Stimulated activated CD8-positive, alpha-beta memory T cell treated with anti-CD3 and anti-CD28 coated beads, Interleukin-2, amount 100 ng/mL, for 1 hour (primary cell): ENCODE measurements at places on chromosomes 3 and 15.
A peak's percentile ranks its signal among the peaks of the same experiment; 100 is the strongest.

DNA sequence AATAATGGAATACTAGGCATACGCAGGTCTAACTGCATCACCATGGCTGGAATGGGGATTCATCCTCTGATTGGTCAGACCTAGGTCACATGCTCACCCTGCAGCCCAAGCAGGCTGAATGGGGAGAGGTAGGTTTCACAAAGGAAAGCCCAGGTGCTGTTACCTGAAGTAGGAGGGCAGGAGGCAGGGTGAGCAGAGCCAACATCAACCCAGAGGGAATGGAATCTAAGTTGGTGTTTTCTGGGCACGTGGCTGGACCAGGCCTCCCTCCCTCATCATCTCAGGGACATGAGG, 6.7 kb upstream of the H1-8 start:
- no peak for DNase-seq

DNA sequence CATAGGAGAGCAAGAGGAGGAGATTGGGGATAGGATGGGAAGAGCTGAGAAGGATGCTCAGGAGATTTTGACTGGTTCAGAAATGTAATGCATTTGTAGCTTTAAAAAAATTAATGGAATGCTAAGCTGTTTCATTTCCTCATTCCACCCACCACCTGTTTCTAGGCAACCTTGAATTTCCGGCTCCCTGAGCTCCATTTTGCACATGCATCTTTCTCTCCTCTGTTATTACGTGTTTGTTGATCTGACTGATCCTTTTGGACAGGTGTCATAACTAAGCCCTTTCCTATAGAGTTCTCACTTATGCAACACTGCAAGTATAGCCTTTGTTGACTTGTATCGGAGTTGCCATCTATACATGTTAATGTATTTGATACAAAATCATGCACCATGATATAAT, 4.3 kb downstream of the TMPRSS7 start:
- no peak for DNase-seq

DNA sequence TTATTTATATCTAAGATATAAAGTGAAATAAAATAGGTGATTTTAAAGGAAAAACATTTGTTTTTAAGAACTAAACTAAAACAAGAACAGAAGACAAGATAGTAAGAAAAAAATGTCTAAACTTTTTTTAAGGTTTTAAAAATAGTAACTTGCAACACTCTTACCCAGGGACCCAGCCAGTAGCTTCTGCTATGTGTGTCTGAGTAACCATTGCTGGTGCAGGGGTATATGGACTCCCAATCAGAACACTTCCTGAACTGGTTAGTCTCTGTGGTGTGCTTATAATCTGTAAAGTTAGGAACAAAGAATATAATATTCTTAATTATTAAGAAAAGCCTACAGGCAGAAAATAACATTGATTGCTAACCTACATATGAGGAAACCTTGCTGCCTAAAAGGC, 118.4 kb downstream of the ATP1B3 start:
- DNase-seq, result no peak

GRCh38 chr3:89061259-89061658, 46.2 kb upstream of the EPHA3 start:
- DNase-seq, result no peak

GRCh38 chr3:17551333-17551732, 191.1 kb downstream of the TBC1D5 start:
- no peak for DNase-seq

DNA sequence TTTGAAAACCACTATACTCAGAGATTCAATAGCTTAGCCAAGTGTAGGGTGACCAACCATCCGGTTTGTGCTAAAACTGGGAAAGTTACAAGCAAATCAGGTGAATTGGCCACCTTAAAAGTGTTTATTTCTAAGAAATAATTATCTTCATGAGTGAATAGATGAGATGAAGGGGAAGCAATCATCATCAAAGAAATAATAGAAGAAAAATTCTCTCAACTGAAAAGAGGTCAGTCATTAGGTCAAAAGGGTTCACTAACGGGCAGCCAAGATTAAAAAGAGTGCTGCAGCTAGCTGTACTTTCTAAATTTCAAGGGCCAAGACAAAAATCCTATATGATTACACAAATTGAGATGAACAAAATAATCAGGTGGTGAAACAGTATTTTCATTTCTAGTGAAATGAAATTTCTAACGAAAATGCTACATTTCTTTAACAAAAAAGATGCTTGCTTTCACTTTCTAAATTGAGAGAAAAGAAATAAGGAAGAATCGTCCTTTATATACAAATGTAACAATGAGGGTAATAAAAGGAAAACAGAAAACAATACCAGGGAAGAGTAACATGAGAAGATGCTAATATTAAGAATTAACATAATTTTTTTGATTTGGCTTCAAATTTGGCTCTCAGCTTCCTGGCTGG, 34.7 kb upstream of the TSC22D2 start:
- no peak for DNase-seq

- no peak for DNase-seq
These were observed 47.8 kb downstream of the PCSK6 start for GRCh38 chr15:101441696-101442095.

GRCh38 chr3:115548611-115549010, 74.7 kb upstream of the GAP43 start:
- no peak for DNase-seq

GRCh38 chr3:154139996-154140436, 18.8 kb downstream of the ARHGEF26 start:
- no peak for DNase-seq

DNA sequence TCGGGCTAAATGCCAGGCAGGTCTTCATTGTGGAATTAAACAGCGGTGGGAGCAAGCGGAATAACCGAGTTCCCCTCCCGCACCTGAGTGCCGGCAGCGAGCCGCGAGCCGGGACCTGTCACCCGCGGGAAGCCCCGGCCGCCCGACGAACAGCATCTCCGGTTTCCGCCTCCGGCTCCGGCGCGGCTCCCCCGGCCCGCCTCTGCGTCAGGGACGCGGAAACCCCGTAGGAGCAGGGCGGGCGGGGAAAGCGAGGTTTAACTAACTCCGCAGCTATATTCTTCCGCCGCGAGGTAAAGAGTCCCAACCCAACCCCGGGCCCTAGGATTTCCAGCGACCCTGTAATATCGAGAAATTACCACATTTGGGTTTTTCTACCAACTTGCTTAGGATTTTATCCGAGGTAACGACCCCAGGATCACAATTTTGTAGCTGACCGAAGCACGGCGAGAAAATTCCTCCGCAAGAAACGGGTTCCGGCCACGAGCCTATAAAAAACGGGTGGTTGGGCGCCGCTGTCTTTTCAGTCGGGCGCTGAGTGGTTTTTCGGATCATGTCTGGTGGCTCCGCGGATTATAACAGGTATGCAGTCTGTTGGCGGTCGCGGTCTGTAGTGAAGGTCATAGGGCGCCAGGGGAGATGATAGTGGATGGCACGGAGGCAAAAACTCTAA, at the start of gene EIF4A2:
Gene EIF4A2 (plus strand): TSS at position 520 of the 673 bp plus-strand sequence. CDS start 34 bp downstream, at position 554.
- DNase-seq, result peak; percentile 82

DNA sequence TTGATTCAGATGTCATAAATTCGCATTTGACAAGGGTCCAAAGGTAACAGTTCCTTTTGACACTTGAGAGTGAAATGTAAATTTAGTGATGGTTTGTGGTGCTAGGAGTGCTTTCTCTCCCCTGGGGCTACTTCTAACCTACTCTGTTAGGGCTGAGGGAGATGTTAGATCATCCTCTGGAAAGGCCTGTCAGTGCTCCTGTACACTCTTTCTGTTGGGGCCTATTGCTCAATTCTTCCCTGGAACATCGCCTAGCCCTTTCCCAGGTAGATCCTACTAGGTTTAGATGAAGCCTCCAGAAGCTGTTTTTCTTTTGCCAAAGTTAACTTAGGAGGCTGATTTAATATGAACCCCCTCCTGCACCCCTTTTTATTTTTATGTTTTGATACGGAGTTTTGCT, 1.4 kb downstream of the PCCB start:
- no peak for DNase-seq

- no peak for DNase-seq
These were observed 63.1 kb downstream of the B3GALNT1 start for GRCh38 chr3:161042023-161042501.

- no peak for DNase-seq
These were observed 731.7 kb downstream of the NSUN3 start for GRCh38 chr3:94794563-94794962.

DNA sequence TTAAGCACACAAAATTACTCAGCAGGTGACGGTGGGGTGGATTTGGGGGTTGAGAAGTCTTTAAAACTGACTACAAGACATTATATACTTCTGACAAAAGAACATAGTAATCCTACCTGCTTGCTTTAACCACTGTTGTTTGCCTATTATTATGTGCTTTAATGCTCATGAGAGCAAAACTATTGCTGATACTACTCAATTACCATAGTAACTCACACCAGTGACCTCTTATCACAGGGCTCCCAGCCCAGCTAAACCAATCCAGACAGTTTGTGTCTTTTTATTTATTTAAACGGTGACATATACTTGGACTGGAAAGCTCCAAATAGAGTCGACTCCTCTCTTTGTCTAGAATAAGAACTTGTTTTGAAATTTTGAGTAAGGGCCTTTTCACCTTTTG, 42.8 kb upstream of the FEZF2 start:
- no peak for DNase-seq

- no peak for DNase-seq
These were observed 23.5 kb downstream of the KCNH8 start for GRCh38 chr3:19171794-19172193.

GRCh38 chr15:95874637-95875036, 455.9 kb upstream of the NR2F2 start:
- DNase-seq, result no peak

DNA sequence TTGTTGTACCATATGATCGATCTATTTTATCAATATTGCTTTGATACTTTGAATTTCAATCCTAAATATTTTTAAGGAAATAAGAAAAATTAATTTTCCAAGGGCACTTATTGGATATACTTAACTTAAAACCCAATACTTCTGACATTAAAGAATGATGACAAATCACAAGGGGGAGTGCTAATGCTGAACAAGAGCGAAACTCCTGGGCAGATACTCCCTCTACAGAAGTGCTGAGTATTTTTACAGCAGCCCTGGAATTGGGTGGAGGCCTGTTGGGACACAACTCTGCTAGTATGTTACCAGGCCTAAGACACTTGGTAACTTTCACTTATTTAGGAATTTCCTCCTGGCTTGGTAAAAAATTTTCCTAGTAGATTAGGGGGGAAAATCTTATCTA, 46.2 kb downstream of the DENND6A start:
- no peak for DNase-seq

- DNase-seq, result no peak
These were observed 565.7 kb downstream of the PYDC2 start for GRCh38 chr3:192026661-192027060.

DNA sequence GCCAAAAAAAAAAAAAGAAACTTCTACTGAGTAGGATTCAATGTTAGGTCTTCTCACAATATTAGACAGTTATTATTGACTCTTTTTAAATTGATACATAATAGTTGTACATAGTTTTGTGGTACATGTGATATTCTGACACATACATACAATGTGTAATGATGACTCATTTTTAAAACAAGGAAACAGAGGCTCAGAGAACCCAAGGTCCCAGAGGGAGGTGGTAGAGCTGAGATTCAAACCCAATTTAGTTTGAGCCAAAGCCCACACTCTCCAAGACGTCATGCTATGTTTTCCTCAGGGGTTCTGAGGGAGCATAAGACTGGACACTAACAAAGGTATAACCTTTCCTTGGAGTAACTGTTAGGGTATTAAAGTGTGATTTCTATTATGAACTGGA, 40.6 kb downstream of the MYO5C start:
- no peak for DNase-seq
